Stimulated activated CD8-positive, alpha-beta memory T cell treated with anti-CD3 and anti-CD28 coated beads, Interleukin-12 subunit alpha, Interleukin-12 subunit beta, amount 100 ng/mL, for 1 hour (primary cell): ENCODE measurements at places on chromosomes 6 and 20.

DNA sequence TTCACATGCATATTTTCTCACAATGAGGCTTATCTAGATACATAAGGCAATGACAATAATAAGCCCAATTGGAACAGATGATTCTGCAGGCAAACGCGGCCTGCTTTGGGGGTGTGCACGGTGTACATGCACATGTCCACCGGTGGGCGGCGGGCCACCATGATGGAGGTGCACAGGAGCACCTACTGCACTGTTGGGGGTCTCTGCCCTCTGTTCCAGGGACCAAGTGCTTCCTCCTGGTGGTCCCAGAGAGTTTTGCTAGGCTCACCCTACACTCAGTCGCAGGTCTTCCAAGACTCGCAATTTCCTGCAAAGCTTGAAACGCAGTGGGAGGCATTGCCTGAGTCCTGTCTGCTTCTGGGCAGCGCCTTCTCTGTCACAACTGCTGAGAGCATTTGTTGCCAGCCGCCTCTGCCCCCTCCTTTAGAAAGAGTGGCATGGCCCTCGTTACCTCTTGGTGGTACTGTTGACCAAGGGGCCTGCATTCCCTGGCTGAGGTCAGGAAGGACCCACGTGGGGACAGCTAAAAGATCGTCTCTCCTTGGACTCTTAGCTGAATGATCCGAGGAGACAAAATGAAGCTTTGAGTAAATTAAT, 135.3 kb downstream of the ERMARD start:
- no peak for DNase-seq

DNA sequence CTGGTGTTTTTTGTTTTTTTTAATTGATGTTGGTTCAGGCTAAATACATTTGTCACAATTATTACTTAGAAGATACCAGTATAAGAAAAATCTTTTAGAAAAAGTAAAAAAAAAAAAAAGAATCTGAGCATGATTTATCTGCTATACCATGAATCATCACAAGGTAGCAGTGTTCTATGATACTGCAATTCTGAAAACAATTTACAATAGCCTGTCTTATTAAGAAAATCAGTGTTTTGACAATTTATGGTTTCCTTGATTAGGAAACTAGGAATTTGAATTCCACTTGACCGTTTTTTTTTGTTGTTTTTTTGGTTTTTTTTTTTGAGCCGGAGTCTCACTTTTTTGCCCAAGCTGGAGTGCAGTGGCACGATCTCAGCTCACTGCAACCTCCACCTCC, 9.3 kb upstream of the MAK start:
- no peak for DNase-seq

- no peak for DNase-seq
Measured at GRCh38 chr20:33647603-33648395, 14.3 kb upstream of the C20orf144 start.

GRCh38 chr6:6823568-6824224, 235.2 kb downstream of the LY86 start:
- no peak for DNase-seq

DNA sequence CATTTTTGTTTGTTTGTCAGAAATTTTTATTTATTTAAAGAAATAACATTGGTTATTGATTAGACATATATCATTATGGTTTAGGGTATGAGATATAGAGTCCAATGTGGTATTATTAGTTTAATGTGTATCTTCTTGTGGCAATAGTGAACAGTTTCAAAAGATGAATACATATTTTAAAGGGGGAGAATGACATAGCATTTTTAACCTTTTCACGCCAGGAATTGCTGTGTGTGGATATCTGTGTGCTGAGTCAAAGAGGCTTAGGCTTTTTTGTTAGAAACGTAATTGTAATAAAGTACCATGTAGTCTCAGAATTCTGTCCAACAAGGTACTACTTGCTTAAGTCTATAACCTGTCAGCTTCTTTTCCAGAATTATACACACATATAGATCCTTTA, 451.6 kb downstream of the ADGRB3 start:
- no peak for DNase-seq

GRCh38 chr6:50842446-50842845, 23.8 kb downstream of the TFAP2B start:
- no peak for DNase-seq

GRCh38 chr20:5000263-5001173, 792 bp downstream of the SLC23A2 start:
- no peak for DNase-seq

DNA sequence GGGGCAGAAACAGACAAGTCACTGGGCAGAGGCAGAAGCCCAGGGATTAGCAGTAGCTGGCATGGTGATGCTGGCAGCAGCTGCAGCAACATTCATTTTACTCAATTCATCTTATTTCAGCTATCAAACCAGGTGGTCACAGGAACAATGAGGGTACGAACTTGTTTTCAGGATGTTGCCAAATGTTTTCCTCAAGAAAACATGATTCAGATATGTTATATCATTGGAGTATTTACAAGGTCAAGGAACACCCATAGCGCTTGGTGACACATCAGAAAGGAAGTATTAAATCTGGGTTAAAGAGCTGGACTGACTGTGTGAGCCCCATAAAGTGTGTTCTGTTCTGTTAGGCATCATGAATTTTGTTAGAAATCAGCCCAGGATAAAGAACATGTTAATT, 456.9 kb upstream of the ID4 start:
- DNase-seq = no peak

- no peak for DNase-seq
Measured at GRCh38 chr6:21856844-21857243, 263.3 kb downstream of the SOX4 start.

- no peak for DNase-seq
Measured at GRCh38 chr6:151081656-151082055, 158.1 kb upstream of the AKAP12 start.

GRCh38 chr20:58570204-58570859, 55.1 kb upstream of the APCDD1L start:
- DNase-seq = no peak

GRCh38 chr6:21898107-21898796, 304.7 kb downstream of the SOX4 start:
- no peak for DNase-seq

DNA sequence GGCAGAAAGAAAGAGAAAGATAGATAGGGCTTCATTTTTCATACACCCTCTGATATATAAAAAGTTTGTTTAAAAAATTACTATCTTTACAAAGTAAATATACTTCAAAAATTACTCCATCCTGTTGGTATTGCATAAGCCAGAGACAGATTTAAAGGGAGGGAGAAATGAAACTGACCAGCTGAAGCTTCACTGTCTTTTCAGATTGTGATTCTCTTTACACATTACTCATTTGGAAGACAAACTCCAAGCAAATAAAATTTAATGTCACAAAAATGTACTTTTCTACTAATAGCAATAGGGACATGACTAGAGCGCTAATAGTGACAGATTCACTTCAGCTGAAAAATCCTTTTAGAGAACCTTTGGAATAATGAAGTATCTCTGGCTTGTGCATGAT, 38.6 kb upstream of the MARCKS start:
- DNase-seq = no peak

GRCh38 chr20:50537546-50538201, 27.5 kb downstream of the PTPN1 start:
- DNase-seq = no peak

- no peak for DNase-seq
Measured at GRCh38 chr6:4384656-4385055, 249.3 kb upstream of the ECI2 start.

DNA sequence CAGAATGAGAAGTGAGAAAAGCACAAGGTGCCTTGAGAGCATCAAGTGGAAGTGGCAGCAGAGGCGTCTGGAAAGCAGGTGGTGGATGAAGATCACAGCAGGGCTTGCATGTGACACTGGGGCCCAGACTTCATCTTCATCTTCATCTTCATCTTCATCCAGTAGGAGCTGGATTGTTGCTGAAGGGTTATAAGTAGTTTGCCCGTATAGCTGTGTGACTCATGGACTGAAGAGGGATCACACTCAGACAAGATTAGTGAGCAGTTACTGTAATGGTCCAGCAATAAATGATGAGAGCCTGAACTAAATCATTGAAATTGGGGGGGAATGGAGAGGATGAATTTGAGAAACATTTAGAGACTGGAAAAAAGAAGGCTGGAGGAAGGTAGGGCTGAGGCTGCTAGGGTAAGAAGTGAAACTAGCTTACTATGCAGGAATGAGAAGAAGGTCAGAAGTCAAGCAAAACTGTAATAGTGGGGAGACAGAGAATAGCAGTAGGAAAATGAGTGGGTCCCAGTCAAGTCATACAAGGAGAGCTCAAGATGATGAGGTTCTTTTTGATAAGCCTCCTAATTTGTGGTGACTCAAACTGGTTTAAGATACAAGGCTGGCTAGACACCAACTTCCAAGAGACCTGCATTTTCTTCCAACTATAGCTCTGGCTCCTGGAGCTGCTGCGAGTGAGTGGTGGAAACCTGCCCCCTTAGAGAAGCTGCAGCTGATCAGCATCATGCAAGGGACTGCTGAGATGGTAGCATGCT, 92.3 kb upstream of the BEND6 start:
- no peak for DNase-seq

DNA sequence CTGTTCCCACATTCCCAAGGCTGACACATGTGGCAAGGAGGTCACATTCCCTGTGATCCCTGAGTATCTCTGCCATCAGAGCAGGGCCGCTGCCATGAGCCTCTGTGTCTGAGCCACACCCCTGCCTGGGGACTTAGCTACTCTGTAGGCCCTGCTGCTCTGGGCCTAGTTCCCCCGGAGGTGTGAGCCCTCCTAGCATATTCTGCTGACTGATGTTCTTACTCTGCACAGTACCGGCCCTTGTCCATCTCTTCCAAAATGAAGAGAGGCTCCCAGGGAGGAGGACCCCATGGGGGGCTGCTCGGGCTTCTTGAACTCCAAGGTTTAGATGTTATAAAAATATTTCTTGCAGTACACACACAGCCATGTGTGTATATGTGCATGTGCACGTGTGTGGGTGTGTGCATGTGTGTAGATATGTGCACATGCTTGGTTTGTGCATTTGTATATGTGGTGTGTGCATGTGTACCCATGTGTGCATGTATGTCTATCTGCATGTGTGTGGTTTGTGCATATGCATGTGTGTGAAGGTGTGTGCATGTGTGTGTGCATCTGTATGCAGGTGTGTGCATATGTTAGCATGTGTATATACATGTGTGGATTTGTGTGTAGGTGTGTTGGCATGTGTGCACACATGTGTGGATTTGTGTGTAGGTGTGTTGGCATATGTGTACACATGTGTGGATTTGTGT, 101.2 kb downstream of the ERMARD start:
- no peak for DNase-seq

- no peak for DNase-seq
Measured at GRCh38 chr20:63497946-63498935, 642 bp downstream of the EEF1A2 start.

- DNase-seq = no peak
Measured at GRCh38 chr6:34276881-34277762, 28.3 kb upstream of the SMIM29 start.

DNA sequence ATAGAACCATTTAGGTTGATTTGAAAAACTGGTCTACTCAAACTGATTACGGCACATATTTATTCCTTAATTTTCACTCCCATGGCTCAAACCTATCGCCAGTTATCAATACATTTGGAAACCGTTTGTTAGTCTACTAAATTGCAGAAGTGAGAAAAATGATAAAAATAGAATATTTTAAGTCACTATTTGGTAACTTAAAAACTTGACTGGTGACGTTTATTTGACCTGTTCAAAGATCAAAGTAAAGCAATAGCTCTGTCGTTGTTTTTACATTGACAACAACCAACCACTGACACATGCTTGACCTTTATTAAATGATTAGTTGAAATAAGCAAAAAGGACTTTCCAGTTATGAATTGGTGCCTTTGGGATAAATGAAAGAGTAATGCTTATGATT, 402.9 kb upstream of the MAP3K7 start:
- no peak for DNase-seq

- no peak for DNase-seq
Measured at GRCh38 chr6:141666187-141666586, 466.5 kb upstream of the GJE1 start.

DNA sequence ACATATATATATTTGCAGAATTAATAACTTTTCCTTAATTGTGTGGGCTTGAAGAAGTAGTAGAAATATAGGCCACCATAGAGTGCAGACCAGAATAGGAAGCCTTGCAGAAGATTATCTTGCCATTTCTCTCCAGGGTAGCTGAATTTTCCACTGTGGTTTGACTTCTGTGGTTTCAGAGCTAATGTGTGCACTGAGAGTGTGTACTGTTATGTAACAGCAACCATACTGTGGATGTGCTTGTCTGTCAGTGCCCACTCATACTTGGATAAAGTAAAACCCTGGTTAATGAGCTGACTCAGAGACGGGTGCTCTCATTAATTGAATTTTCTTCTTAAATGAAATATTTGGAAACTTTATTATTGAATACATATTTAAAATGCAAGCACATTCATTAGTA, 57.2 kb downstream of the CEP43 start:
- no peak for DNase-seq

DNA sequence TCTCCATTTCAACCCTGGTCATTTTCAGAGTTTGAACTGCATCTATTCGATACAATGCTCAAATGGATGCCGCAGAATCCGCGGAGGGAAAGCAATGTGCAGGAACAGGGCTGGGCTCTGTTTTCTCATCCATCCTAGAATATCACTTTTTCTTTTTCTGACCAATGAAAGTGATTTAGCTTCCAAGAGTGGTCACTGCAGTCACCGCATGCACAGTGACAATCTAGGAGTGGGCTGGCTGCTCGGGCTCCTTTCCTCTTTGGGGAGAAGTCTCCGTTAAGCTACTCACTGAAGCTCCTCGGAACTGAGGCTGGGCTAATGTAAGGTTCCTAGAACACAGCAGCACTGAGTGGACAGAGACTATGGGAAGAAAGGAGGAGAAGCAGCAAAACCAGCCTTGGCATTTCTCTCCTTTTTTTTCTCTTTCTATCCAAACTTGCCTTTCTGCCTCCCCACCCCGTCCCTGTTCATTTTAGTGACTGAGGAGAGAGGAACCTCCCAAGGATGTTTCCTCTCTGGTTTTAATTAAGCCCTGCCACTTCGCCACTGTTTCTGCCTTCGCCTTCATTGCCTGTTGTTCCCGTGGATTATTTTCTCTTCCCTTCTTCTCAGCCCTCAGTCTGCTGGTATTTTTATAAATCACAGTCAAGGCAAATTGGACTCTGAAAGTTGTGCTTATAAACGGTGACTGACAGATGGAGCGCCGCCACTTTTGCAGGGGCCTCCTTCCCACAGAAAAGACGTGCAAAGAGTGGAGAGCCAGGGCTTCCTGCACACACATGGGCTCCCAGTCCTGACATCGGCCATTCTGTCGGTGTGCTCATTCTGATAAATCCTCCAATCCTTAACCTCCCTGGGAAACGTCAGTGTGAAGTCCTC, 41.1 kb downstream of the RAMACL start:
- no peak for DNase-seq

- DNase-seq = peak; percentile 67
Measured at GRCh38 chr6:35327349-35328027, 14.9 kb upstream of the PPARD start.

GRCh38 chr20:49901588-49901987, 13.7 kb downstream of the SPATA2 start:
- DNase-seq = no peak

GRCh38 chr6:18395177-18395855, 8.2 kb downstream of the RNF144B start:
- DNase-seq = no peak

- no peak for DNase-seq
Measured at GRCh38 chr6:4287372-4287771, 152.0 kb upstream of the ECI2 start.

- DNase-seq = no peak
Measured at GRCh38 chr6:154749341-154749740, 16.1 kb downstream of the SCAF8 start.
